A375 (cell line): ENCODE measurements at places on chromosomes 7 and 10. TPM values are rescaled to one million over a fixed set of nuclear protein-coding genes. Genes with fewer than 3 reads are reported as not detected.

The DCLRE1A gene
- 8.2 and 9.7 TPM in 2 replicates for total RNA-seq

The ATOH7 gene
- total RNA-seq: 0.23 and 0.90 TPM in 2 replicates

The NEUROG3 gene
- not detected in 2 replicates for total RNA-seq

The SSC4D gene
- total RNA-seq: 0.64 and 0.75 TPM in 2 replicates

The FAM25G gene
- not detected in 2 replicates for total RNA-seq

The PEX1 gene
- total RNA-seq: 12.4 and 20.9 TPM in 2 replicates
